ENCODE measurements at places on chromosomes 5 and 9.

- DNase-seq = no peak
Observed at GRCh38 chr9:126328407-126328806, 1.8 kb downstream of the MVB12B start.

GRCh38 chr9:117076571-117077290 is 338.1 kb downstream of the ASTN2 start:
- DNase-seq = no peak

DNA sequence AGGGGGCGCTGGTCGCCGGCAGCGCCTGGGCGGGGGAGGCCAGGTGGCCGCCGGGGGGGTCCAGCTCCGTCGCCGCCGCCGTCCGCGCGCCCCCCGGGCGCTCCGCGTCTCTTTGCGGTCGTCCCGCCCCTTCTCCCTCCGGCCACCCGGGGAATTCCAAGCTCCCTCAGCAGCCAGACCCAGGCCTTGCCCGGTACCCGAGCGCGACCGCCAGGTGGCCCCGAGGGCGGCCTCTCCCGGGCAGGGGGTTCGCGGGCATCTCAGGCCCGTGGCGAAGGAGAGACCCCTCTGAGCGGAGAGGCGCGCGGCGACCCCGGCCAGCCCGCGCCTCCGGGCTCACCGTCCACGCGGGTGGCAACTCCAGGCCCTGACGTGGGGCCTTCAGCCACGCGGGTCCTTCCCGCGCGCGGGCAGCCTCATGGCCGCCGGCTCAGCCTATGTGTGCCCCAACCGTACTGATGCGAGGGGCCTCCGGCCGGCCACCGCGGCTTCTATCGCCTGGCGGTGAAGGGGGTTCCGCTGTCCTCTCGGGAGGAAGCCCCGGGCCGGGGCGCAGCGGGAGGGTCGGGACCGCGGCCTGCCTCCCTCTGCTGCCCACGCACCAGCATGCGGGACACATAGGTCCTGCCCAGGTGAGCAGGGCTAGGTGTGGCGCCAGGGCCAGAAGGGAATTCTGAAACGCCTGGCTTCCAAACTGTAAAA is 529 bp upstream of the NRARP start:
- DNase-seq = peak; percentile 77

GRCh38 chr9:69976152-69976551 is 67.5 kb upstream of the MAMDC2 start:
- DNase-seq = no peak

DNA sequence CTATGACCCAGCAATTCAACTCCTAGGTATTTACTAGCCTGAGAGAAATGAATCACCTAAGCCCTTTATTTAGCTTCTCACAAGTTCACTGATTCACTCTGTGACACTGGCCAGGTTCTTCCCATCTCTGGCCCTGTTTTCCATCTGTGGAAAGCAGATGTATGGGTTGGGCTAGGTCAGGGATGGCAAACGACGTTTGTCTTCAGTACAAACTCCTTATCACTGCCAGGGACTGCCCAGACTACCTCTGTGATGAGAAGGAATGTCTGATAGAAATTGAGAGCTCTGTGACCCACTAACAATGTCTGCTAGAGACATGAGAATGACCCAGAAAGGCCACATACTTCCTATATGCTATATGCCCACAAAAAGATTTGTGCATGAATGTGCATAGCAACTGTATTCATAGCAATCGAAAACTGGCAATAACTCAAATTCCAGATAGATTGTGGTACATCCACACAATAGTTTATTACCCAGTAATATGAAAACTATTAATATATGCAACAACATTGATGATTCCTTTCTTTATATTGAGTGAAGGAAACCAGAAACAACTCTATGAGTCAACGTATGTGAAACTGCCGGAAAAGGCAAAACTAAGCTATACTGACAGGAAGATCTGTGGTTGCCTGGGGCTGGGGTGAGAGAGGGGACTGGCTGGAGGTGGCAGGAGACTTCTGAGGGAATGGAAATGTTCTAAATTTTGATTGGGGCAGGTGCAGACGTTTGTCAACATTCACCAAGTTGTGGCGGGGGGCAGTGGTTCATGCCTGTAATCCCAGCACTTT is 32.0 kb upstream of the ADAM19 start:
- peak; percentile 45 for DNase-seq

- DNase-seq = peak; percentile 88
Observed at GRCh38 chr9:71249729-71250317, 128.4 kb upstream of the TRPM3 start.

DNA sequence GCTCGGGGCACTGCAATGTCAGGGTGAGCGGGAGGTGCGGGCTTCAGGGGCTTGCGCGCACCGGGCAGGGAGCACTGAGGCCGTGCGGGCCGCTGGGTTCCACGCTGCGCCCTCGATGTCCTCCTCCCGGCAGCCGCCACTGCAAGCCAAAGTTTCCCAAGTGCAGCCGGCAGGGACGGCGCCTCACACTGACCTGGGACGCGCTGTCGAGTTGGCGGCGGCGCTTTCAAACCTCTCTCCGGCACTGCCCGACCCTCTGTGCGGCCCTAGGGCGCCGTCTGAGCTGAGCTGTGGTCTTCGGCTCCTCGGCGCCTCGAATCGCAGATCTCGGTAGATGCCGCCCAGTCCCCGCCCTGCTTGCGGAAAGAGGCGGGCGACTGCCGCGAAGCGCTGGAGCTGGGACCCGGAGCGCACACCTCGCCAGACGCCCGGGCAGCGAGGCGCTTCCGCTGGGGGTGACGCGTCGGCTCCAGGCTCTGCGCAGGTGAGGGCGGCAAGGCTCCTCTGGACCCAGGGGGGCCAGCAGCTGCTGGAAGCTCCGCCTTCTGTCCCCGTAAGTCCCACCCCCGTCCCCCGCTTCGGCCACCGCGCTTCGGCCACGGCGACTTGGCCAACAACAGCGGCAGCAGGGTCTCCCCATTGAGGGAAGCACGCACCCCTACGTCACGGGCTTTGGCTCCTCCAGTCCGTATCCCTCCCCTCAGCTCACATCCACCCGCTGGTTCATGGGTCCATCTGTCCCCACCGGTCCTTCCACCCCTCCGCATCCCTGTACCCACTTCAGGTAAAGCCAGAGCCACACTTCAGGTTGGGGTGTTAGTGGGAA is at the start of gene ANKRD34B:
ANKRD34B (minus strand) TSS at position 320 of the 826 bp plus-strand sequence. CDS start 10,261 bp downstream, outside the sequence.
- DNase-seq = peak; percentile 77

DNA sequence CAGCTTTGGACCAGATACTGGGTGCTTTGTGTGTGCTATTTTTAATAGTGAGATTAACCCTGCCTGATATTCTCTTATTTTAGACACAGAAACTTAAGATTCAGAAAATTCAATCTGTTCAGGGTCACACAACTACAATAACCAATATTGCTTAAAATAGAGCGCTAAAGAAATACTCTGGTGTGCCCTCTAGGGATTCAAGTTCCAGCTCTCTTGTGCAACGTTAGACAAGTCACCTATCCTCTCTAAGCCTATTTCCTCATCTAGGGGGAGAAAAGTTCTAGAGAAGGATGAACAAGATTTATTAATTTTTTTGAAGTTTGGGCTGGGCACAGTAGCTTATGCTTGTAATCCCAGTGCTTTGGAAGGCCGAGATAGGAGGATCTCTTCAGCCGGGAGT is 2.1 kb upstream of the SCAI start:
- no peak for DNase-seq

GRCh38 chr5:99646011-99646647 is 717.3 kb upstream of the CHD1 start:
- DNase-seq = no peak

DNA sequence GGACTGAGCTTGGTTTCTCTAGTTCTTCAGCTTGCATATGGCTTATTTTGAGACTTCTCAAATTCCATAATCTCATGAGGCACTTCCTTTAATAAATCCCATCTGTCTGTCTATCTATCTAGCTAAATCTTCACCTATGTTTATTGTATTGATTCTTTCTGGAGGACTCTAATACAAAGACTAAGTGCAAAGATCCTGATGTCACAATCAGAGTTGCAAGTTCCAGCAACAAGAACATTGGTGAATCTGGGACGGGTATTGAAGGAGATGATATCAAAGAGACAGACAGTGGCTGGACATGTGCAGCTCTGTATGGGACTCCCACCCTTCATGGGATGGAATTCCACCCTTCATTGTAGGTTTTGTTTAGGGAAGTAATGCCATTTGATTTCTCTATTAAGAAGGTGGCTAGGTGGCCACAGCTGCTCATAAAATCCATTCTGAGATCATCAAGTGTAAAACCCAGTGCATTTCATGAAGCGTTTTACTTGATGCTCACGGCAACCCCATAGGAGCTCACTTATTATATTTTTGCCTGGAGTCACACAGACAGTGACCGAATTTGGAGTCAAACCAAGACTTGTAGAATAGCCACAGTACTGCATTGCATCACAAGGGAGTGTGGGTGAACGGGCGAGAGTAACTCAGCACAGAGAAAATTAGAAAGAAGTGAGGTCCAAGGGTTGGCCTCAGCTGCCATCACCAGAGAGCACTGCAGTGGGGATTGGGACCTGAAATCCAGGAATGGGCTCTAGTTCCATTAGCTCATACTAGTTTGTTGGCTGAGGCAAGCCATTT is 24.9 kb downstream of the TAS2R1 start:
- DNase-seq = no peak

GRCh38 chr9:126704892-126705766 is 91.4 kb downstream of the LMX1B start:
- DNase-seq = peak; percentile 87

DNA sequence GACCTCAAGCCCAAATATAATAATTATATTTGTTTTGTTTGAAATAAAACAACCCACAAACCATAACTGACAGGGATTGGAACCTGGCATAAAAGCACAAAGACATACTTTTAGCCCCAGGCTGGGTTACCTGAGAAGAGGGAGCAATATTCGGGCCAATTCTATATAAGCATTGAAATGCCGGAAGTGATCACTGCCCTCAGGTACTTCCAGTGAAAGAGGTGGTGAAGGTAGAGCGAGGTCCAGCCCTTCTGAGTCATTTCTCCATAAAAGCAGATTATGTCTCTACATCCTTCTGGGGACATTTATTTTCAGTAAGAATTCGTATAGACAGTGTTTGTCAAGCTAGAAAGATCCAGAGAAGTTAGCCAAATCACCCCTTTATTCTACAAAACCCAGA is 59.6 kb downstream of the GCNT4 start:
- DNase-seq = no peak

GRCh38 chr5:87029951-87030350 is 237.7 kb upstream of the RASA1 start:
- DNase-seq = no peak

DNA sequence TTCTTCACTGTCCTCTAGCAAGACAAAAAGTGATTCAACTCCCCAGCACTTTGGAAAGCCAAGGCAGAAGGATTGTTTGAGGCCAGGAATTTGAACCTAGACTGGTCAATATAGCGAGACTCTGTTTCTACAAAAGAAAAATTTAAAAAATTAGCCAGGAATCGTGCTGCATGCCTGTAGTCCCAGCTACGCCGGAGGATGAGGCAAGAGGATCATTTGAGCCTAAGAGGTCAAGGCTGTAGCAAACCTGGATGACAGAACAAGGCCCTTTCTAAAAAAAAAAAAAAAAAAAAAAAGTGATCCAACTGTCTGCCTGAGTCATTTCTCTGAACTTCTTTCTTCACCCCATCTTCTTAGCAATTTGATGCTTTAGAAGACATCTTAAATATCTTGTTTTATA is 12.4 kb downstream of the ITGA2 start:
- no peak for DNase-seq

GRCh38 chr9:131379056-131379455 is 14.8 kb upstream of the PRRC2B start:
- DNase-seq = no peak

DNA sequence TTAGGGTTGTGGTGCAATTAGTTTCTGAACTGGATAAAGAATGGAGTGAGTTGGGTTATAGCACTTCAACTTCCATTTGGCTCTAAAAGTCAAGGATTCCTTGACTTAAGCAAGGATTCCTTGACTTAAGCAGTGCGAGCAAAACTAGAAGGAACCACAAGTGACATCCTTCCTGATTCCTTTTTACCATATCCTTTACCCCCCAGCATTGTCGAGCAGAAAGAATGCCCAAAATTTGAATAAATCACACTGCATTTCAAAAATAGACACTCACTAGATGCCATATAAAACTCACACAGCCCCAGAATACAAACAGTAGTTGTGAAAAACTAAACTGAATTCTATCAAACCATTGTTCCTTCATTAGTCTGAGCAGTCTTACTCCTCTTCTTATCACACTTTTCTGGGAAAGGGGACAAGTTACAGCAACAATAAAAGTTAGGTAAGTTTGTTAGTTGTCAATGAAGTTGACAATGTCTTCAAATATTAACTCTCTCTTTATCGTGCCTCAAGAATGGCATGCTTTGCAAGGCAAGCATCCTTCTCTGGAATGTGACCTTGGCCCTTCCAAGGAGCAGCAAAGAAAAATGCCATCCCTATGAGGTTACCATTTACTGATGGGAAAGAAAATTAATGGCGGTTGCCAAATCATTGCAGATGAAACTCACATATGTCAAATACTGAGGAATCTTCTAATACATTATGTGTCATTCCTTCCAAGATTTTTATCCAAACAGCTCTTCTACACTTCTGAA is 273.3 kb upstream of the ANKRD55 start:
- no peak for DNase-seq

GRCh38 chr5:32522429-32523143 is 62.8 kb upstream of the SUB1 start:
- DNase-seq = peak; percentile 76

DNA sequence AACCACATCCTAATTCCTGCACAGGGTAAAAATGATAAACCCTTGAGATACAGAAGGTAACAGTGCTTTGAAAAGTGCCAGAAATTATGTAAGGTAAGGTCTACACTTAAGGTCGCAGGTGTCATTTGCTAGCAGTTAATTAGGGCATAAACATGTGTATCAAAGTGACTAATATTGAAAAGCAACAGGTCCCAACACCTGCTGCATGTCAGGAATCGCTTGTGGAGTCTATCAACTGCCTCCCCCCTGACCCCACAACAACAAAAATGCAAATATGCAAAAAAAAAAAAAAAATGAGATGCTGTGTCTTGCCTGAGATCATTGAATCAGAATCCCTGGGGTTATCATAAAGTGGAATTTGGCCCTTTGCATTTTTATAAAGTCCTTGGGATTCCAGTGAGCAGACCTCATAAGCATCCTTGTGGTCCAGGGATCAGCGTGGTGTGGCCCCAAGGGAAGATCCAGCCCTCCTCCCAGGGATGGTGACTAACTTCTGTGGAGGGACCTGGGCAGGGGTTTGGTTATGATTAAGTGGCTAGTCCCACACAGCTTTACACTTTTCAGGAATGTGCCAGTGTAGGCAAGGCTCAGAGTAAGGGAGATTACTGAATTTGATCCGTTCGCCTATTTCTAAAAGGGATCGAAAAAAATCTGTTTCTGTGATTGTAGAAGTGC is 92.5 kb upstream of the TNFSF8 start:
- no peak for DNase-seq
